ENCODE measurements at places on chromosomes 11 and 22.
A peak's percentile ranks its signal among the peaks of the same experiment; 100 is the strongest.

GRCh38 chr11:98834776-98835175, 186.0 kb upstream of the CNTN5 start:
- no peak for ATAC-seq

- no peak for ATAC-seq
These were observed 3.6 kb upstream of the MDK start for GRCh38 chr11:46377831-46378230.

GRCh38 chr22:46935506-46936377, 173.3 kb downstream of the TBC1D22A start:
- ATAC-seq, result no peak

GRCh38 chr22:44627521-44628139, 74.4 kb upstream of the PRR5 start:
- ATAC-seq, result no peak

- ATAC-seq, result no peak
These were observed 27.7 kb downstream of the CD44 start for GRCh38 chr11:35166369-35167360.

- ATAC-seq, result peak; percentile 49
These were observed 3.6 kb downstream of the NEAT1 start for GRCh38 chr11:65425971-65426838.

- ATAC-seq, result no peak
These were observed 67.3 kb downstream of the BID start for GRCh38 chr22:17706947-17707346.

DNA sequence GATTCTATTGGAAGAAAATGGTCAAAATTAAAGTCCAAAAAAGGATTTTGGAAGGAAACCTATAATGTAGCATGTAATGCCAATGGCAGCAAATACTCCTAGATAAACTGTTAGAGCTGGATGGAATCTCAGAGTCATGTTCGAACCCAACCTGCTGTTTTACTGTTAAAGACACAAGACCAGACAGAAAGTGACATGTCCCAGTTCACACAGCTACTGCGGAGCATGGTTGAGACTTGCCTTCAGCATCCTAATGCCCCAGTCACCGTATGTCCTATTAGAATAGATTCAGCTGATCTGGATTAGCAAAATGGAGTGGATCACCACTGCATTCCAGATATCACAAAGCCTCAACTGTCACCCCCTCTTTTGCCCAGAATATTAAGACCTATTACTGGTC, 14.9 kb downstream of the PISD start:
- ATAC-seq, result no peak

DNA sequence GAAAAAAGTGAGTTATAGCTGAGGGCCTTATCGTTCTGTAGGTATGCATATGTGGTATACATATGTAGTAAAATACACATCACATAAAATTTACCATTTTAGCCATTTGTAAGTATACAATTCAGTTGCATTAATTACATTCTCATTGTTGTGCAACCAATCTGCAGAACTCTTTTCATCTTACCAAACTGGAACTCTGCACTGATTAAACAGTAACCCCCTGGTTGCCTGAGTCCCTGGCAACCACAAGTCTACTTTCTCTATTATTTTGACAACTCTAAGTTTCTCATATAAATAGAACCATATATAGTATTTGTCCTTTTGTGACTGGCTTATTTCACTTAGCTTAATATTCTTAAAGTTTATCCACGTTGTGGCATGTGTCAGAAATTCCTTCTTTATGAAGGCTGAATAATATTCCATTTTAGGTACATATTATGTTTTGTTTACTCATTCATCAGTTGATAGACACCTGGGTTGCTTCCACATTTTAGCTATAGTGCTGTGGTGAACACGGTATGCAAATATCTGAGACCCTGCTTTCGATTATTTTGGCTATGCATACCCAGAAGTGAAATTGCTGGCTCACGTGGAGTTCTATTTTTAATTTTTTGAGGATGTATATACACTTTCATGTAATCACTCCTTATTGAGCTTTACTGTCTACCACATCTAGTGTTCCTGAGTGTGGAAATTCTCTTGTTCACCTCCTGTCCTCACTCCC, 1.6 kb upstream of the DDX10 start:
- no peak for ATAC-seq

GRCh38 chr11:112178936-112179335, 3.6 kb downstream of the BCO2 start:
- no peak for ATAC-seq

GRCh38 chr11:75725547-75726320, 8.1 kb downstream of the MOGAT2 start:
- ATAC-seq, result no peak

DNA sequence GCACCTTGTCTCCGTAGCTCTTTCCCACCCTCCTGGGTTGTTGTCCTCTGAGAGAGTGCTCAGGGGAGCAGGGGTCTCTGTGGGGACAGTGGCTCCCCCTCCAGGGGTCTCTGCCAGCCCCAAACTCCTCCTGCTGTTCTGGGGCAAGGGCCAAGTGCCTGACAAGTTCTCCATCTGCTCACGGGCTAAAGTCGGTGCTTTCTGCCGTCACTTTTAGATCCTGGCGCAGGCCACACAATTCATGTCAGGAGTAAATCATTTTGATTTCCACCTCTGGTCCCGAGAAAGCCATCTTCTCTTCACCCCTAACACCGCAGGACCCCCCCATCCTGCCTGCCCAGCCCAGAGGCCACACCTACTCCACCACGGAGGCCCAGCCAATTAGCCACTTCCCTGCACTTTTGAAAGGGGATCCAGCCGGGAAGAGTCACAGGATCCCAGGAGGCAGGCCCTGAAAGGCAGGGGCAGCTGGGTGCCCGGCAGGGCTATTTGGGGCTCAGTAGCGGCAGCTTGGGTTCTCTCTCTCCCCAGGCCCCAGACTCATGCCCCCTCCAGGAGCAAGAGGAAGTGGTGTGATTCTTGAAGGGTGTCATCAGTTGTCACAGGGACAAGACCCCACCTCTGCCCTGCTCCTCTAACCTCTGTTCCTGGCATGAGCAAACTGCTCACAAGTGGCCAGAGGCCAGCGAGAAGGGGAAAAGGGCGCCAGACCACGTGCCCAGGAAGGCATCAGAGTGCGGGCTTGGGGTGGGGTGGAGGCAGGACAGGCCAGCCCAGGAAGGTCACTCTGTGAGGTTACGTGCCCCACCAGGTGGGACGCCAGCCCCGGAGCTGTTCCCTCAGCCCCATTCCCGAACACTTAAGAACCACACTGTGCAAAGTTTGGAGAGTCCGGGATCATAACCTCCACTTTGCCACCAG, 1.3 kb downstream of the MACROD1 start:
- ATAC-seq, result no peak

GRCh38 chr11:84871116-84871515, 756.0 kb downstream of the DLG2 start:
- ATAC-seq, result no peak

GRCh38 chr22:34975721-34976120, 90.2 kb upstream of the ISX start:
- ATAC-seq, result no peak

DNA sequence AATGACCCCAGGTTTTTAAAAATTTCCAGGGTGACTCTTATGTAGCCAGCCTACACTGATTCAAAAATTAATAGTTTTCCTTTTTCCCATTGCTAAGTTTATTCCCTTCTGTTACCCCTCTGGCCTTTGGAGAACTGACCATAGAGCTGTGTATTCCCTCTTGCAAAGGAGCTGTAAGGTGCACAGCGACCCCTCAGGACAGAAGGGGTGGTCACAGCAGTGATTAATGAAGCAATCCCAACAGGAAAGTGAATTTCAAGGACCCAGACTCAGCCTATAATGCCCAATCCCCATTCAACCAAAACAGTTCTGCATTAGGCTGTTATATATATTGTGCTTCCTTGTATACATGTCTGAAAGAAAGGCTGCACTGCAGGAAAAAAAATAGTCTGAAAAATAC, 147.1 kb downstream of the WT1 start:
- no peak for ATAC-seq

DNA sequence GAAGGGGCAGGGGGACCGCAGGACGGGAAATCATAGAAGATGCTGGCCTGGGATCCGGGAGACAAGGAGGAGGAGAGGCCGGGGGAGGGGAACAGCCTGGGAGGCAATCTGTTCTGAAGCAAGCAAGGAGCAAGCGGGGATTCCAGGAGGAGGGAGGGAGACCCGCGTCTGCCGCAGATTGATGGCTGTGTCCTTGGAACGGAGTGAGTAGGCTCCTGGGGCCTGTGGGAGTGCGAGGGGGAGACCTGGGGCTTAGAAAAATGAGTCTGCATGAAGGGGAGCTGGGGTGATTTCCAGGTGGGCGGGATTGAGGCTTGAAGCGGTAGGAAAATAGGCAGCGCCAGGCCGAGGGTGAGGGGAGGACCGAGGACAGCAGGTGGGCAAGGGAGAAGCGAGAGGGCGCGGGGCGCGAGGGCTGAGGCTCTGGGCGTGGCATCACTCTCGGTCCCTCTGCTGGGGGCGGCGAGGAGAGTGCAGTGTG, 1.6 kb upstream of the LRRC55 start:
- peak; percentile 10 for ATAC-seq

GRCh38 chr11:64715756-64716472, 7.1 kb downstream of the NRXN2 start:
- no peak for ATAC-seq

DNA sequence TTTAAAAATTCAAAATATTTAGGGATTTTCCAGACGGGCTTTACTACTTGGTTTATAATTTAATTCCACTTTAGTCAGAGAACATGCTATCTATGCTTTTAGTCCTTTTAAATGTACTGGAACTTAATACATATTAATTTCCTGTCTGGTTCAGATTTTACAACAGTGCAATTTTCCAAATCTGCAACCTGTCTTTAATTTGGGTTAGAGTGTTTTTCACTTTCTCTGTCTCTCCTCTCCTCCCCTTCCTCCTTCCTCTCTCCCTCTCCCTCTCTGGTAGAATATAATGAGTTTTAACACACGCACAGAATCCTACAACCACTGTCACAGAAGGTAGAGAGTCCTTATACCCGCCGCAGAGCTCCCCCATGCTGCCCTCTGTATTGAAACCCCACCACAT, 950.7 kb downstream of the BRD1 start:
- ATAC-seq, result no peak

DNA sequence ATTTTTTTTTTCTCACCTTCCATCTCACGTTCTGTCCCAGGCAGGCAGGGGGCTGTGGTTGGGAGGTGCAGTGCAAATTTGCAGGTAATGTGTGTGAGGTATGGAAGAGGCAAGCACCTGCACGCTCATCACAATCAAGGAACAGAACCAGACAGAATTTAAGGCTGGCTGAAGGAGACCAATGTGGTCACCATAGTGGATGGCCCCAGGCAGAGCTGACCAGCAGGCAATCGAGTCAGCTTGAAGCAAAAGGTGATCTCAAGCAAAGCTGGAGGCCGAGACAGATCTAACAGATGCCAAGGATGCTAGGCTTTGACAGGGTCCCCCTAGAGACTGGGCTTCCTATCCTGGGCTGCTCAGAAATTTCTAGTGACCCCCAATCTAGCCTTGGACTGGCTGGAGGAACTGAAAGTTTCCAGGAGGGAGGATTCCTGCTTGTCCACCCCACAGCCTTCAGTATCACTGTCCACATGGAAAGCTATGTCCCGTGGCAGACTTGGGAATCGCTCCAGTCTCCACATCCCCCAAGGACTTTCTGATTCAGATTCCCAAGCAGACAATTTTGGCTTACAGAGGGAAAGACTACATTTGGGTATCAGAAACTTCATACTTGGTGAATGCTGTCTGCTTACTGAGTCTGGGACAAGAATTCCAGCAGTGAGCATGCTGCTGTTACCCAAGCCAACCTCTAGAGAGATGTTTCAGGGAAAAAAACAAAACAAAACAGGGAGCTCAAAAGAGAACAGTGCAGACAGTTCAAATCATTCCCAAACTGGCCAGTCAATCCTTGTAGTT, 9.0 kb upstream of the MICAL3 start:
- no peak for ATAC-seq

DNA sequence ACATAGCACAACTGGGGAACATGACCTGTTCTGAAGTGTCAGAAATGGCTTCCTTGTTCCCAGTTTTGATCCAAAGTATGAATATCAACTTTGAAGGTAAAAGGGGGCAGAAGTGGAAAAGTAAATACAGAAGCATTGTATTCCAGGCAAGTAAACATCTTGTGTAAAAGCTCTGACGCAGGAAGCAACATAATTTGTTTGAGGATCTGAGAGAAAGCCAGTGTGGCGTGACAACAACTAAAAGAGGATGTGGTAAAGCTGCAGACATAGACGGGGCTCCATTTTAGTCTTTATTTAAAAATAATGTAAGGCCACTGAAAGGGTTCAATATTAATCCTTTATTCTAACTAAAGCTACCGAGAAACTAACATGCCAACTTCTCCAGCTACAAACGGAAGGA, 310.2 kb downstream of the DLG2 start:
- ATAC-seq, result peak; percentile 97

DNA sequence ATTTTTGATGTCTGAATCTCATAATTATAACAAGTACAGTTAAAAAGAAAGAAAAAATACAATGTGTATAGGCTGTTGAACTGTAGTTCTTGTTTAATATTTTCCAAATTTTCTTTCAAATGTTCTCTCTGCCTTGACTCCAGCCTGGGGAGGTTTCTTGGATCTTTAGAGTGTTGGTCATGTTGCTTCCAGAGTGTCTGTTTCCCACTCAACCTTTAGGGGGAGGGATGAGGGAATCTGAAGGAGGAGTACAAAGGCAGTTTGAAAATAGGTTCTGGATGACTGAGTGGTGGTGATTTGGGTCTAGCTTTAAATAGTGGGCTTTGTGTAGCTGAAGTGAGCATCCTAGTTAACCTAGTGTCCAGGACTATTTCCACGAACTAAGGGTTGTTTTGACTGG, 2.0 kb downstream of the CTNND1 start:
- no peak for ATAC-seq

DNA sequence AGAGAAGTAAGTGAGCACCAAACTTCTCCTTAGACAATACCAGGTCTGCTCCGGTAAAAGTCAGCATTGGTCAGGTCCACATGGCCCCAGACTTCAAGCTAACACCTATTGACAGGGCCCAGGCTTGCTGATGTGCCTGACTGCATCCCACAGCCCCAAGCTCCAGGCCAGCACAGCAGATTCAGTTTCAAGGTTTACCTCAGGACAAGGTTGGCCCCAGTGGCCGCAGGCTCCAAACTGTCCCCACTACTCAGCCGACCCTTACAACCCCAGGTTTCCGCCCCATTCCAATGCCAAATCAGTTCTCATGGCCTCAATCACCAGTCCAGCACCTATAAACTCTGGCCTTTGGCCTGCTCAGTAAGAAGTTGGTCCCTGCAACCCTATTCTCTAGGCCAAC, 39.4 kb downstream of the OR4C6 start:
- no peak for ATAC-seq

- ATAC-seq, result no peak
These were observed 24.0 kb upstream of the COMT start for GRCh38 chr22:19917389-19918138.

GRCh38 chr11:134032501-134033091, 36.3 kb upstream of the JAM3 start:
- ATAC-seq, result no peak

- ATAC-seq, result no peak
These were observed 31.8 kb upstream of the RAPSN start for GRCh38 chr11:47480762-47481161.

GRCh38 chr11:95371153-95371552, 140.2 kb upstream of the SESN3 start:
- no peak for ATAC-seq

DNA sequence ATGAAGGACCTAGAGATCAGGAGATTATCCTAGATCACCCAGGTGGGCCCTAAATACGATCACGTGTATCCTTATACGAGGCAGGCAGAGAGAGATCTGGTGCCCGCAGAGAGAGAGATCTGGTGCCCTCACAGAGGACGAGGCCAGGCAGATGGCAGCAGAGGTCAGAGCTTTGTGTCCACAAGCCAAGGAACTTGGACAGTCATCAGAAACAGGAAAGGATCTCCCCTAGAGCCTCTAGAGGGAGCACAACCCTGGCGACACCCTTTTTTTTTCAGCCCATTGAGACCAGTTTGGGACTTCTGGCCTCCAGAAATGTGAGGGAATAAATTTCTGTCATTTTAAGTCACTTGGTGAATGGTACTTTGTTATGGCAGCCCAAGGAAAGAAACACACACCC, 25.5 kb upstream of the TIMP3 start:
- ATAC-seq, result no peak

All from stimulated activated memory B cell treated with anti-CD40 and anti-IgM and Interleukin-4, amounts not matched to agents 10 μg/mL and 1 μg/mL and 100 μg/mL, for 72 hours (primary cell).